SK-N-MC (cell line): ENCODE measurements at places on chromosomes 5 and 9.

DNA sequence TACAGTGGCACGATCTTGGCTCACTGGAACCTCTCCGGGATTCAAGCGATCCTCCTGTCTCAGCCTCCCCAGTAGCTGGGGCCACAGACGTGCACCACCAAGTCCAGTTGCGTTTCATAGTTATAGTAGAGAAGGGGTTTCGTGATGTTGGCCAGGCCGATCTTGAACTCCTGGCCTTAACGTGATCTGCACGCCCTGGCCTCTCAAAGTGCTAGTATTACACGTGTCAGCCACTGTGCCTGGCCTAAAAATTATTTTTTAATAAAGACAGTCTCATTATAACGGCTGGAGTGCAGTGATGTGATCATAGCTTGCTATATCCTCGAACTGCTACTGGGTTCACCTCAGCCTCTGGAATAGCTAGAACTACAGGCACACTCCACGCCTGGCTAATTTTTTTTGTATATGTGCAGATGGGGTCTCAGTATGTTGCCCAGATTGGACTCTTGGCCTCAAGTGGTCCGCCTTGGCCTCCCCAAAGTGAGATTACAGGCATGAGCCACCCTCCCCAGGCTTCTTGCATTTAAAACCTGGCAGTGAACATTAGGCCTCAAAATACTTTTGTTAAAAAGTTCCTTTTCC lies 4.4 kb downstream of the NPM1 start:
- DNase-seq, result no peak

DNA sequence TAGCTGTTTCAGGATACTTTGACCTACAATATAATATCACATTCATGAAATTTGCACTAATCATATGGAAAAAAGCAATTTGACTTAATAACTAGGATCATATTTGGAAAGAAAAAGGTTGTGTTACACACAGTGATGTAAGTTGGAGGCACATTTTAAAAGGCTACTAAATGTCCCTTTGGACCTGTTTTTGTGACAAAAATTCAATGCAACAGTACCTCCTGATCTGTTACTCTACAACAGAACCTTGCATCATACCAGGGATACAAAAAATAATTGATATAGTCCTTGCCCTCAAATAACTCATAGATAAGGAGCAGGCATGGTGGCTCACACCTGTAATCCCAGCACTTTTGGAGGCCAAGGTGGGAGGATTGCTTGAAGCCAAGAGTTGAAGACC lies 67.1 kb downstream of the BAAT start:
- no peak for DNase-seq

DNA sequence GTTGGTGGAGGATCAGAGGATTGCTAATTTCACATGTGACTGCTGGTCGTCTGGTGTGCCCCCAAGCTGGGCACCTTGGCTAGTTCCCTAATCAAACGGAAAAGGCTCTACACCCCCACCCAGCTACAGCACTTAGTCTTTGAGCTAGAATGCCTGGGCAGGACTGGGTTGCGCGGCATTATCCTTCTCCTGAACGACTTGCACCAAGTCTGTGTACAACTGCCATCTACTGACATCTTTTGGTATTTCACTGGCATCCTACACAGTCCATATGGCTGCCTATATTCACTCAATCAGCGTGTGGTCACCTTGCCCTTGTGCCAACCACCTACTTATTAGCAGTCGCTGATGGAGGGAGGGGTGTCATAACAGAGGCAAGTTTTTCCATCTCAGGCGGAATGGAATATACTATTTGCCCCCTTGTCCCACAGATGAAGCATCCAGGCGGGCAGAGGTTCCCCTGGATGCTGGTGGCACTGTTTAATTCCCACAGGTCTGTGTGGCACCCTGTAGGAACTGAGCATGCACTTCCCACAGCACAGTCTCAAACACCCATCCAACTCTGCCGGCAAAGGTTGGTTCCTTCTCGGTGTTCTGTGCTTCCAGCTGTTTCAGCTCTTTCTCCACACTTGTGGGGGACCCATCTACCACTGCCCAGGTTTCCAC lies 150.1 kb downstream of the OSTF1 start:
- DNase-seq, result peak; percentile 42

DNA sequence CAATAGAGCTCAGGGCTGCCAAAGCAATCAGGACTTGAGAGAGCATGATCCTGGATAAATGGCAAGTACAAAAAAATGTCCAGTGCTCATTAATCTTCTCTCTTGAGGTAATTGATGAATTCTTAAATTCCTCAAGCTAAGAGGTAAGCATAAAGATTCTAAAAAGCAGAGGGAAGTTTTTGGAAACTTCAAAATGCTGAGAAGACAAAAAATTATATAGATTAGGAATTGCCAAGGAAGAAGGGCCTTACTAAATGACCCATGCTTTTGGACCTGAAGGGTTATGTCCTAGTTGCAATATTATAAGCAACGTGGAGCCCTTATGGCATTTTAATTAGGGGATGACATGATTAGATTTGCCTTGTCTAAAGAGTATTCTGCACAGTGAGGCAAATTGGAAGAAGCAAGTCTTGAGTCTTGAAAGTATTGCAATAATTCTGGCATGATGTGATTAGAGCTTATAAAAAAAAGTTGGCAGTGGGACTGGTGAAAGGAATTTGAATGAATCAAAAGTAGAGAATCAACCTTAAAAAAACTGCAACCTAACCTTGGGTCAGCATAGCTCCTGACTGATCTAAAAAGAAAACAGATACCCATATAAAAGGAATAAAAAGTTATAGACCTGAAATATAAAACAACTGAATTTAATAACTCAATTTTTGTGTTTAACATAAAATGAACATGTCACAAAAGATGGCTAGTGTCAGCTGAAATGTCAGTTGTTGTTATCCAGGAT lies 323.8 kb upstream of the ARRDC3 start:
- DNase-seq, result peak; percentile 34

GRCh38 chr9:110975278-110975677 lies 63.0 kb downstream of the LPAR1 start:
- no peak for DNase-seq

DNA sequence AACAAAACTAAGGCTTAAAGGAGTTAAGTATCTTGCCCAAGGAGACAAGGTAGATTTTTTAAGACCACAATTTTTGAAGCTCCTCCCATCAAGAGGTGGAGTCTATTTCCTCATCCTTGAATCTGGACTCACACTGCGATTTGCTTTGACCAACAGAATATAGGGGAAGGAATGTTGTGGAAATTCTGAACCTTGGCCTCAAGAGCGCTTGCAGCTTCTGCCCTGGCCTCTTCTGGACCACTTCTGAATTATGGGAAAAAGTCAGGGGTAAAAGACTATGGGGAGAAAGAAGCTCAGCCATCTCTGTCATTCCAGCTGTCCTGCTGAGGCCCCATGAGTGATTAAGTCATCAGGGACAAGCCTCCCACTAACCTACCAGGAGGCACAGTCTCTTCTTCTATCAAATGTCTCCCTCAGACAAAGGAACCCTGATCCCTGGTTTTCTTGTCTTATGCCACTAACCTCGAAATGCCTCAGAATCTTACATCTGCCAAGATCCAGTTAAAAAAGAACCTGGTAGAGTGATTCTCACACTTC lies 25.9 kb downstream of the MAPKAP1 start:
- no peak for DNase-seq

DNA sequence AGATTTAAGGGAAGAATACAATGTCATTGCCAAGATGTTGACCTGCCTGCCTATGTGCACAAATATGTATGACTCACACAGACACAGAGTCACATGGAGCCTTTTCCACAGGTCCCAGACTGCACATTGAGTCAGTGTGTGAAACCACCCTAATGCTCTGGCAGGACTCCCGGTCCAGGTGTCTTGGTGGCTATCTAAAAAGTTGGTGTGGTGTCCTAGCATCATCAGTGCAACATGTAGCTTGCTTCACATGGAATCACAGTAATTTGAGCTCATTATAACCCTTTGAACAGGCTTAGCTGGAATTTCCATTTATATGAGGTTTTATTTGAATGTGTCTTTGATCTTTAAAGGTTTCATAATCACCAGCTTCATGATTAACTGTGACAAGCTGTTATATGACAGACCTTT lies 10.7 kb downstream of the IFNA5 start:
- no peak for DNase-seq

GRCh38 chr5:57055731-57056130 lies 103.8 kb upstream of the MIER3 start:
- no peak for DNase-seq

DNA sequence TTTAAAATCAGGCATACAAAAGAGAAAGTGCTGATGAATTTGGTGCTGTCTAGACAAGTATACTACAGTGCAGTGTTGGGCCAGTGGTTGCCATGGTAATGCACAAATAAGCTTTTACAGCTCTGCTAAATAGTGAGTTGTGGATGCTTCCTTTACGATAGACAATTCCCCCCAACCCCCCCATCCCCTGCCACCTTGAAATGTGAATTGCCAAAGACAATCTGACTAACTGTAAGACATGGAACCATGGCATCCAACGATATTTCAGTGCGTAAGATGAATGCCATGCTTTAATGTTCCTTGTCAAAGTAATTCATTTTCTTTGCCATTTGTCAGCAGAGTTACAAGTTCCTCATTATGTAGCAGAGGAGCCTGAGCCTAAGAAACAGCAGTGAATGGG lies 91.5 kb upstream of the NREP start:
- no peak for DNase-seq

- no peak for DNase-seq
These were observed 229.0 kb downstream of the ROR2 start for GRCh38 chr9:91720751-91721705.

GRCh38 chr9:35691757-35692301 lies 2.1 kb upstream of the TPM2 start:
- DNase-seq, result no peak

DNA sequence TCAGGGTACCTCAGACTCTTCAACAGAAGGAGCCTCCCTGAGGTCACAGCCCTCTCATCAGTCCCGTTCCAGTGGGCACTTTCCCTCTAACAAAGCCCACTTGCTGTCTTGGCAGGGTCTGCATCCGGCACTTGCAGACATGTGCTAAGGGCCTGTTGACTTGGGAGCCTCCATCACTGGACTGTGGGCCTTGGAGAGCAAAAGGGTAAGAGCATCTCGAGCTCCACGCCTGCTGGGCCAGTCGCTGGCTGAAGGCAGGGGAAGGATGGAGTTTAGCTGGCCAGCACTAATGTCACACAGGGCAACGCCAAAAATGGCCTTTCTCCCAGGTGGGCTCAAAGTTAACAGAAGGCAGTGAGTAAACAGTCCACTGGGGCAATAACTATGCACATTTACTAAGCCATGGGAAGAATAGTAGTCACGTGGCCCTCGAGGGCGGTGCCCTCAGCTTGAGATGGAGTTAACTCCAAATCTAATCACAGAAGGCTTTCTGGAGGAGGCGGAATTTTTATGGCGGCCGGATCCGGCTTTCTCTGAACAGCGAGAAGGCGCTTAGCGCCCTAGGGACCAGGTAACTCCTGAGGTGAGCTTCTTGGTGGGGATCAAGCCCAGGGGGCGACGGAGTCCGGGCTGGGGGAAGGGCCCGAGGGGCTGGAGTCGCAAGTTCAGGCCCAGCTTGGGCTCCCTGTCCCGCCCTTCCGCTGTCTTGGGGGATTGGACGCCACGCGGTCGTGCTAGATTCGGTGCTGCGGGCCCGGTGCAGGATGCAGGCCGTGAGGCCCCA lies 2.0 kb upstream of the NSD1 start:
- DNase-seq, result no peak

GRCh38 chr5:168085261-168086031 lies 206.0 kb upstream of the WWC1 start:
- peak; percentile 81 for DNase-seq

DNA sequence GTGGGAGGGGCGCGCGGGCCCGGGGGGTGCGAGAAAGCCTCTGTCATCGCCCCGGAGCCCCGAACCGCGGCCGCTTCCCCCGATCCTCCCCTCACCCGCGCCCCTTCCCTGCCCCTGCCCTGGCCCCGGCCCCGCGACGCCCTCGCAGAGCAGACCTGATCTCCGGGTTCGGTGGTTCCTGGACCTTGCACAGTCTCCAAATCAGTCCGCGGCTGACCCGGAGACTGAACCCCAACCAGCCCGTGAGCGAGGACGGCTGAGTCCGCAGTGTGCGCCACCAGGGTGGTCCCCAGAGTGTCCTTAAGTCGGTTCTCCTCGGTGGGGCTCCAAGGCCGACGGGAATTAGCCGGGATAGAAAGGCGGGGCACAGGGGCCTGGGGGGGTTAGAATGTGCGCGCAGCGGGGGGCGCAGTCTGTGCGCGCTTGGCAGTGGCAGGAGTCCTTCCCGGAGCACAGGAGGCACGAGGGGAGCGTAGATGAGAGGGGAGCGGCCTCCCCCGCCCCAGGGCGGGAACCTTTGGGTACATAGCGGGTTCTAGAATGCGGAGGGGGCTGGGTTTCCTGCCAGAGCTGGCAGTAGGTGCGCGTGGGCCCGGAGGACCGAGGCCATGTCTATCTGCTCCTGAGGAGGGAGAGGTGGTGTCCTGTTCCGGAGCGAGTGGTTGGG lies 779 bp downstream of the PKN3 start:
- DNase-seq, result no peak

GRCh38 chr5:10471677-10472076 lies 30.0 kb downstream of the ROPN1L start:
- DNase-seq, result no peak

- DNase-seq, result no peak
These were observed 10.3 kb downstream of the SEMA6A start for GRCh38 chr5:116564312-116564711.

DNA sequence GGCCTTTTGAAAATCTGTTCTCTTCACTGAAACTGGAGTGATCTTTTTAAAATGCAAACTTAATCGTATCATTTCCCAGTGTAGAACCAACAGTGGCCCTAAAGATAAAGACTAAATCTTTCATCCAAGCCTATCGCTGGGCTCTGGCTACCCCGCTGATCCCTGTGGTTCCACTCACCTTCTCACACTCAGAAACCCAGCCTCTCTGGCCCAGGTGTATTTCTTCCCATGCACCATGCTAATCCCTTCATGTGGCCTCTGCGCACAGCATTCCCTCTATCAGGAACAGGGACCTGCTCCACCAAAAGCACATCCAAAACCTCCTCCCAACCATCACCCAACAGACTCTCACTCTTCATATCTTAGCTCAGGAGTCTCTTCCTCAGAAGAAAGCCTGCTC lies 214.1 kb upstream of the DAPK1 start:
- no peak for DNase-seq

- no peak for DNase-seq
These were observed 44.7 kb upstream of the DMAC1 start for GRCh38 chr9:7844242-7844641.

- no peak for DNase-seq
These were observed 122.5 kb downstream of the MCTP1 start for GRCh38 chr5:95162231-95162992.

- no peak for DNase-seq
These were observed 55.8 kb upstream of the SLC2A8 start for GRCh38 chr9:127341152-127341551.

DNA sequence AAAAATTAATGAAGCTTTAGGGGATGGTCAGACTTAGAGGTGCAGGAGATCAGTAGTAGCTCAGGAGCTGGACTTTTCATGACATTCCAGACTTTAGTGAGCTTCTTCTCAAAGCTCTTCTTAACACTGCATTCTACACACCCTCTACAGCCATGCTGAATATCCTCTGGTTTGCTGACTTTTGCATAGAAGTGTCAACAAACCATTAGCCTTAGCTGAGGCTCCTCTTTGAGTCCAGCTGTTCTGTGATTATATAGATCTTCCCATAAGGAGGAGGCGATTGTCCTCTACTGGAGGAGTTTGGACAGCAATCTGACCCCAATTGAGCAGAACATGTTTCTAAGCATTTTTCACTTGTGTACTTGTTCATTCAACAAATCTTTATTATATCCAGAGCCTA lies 75.0 kb upstream of the RUSC2 start:
- no peak for DNase-seq
